Ovary (tissue), 10 donors: ENCODE measurements at places on chromosomes 6 and 20.

DNA sequence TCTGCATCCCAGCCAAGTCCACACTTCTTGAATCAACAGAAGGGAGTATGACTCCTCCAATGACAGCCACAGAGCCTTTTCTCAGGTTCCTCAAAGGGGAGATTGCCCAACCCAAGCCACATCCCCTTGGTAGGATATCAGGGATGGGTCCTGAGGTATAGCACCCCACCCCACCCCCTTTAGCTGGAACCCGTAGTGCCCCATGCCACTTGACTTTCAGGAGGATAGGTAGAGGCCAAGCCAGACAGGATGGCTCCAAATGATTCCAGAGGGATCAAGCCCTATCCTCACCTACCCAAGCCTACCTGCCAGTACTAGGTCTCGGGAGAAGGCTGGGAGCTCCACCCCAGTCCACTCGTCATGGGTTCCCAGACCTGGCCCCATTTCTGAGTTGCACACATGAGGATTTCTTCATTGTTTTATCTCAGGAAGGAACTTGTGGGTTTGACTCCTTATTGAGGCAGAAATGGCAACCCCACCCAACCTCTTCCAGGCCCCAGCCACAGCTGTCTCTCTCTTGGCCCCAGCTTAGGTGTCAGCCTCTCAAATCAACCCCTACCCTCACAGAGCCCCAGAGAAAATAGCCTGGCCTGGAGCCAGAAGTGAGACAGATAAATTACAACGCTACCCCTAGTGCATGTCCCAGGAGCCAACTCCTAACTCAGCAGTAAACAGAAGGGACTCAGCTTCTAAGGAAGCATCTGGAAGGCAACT, 3.6 kb downstream of the CCND3 start:
- peaks cover 10% of the 10 kb centered on the region for H3K4me1 ChIP-seq
- no peaks in the 10 kb centered on the region for H3K36me3 ChIP-seq

- no peaks in the 10 kb centered on the region for H3K36me3 ChIP-seq
- DNase-seq, result peak; percentile 13
- no peak overlapping the region for H3K27ac ChIP-seq
- no peaks in the 10 kb centered on the region for H3K27me3 ChIP-seq
- no peaks in the 10 kb centered on the region for H3K4me1 ChIP-seq
These were observed 95.4 kb downstream of the KHDC1L start for GRCh38 chr6:73129653-73130443.

DNA sequence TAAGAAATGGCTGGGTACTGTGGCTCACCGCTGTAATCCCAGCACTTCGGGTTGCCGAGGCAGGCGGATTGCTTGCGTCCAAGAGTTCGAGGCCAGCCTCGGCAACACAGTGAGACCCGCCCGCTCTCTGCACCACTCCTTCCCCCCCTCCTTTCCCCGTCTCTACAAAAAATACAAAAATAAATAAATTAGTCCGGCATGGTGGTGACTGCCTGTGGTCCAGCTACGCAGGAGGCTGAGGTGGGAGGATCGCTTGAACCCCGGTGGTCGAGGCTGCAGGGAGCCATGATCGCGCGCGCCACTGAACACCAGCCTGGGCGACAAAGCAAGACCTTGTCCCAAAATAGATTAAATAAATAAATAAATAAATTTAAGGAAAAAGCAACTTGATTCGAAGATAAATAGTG, 448 bp upstream of the RNF114 start:
- H3K4me3 ChIP-seq, result peak overlapping the region; percentile 89
- peak overlapping the region; percentile 80 for H3K27ac ChIP-seq
- no peak for DNase-seq
- H3K4me1 ChIP-seq, result peaks cover 19% of the 10 kb centered on the region
- H3K27me3 ChIP-seq, result no peaks in the 10 kb centered on the region

DNA sequence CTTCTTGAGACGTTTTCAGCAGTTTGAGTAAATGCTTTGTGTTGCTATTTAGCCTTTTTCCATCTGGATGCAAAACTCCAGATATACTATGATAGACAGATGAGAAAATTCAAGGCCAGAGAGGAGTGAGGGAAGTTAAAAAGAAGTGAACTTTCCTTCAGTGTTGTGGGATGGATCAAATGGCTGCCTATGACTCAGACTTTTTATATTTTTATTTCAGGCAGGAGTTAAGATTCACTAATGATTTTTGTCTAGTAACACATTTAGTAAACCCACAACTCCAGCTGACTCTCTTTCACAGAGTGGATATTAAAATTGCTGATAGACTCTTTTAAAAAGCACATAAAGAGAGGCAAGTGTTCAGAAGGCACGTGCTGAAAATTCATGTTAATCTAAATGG, 23.2 kb upstream of the PTCHD4 start:
- DNase-seq, result no peak
- no peak overlapping the region for H3K27ac ChIP-seq
- no peaks in the 10 kb centered on the region for H3K4me1 ChIP-seq
- H3K36me3 ChIP-seq, result no peaks in the 10 kb centered on the region
- no peak overlapping the region for H3K4me3 ChIP-seq

DNA sequence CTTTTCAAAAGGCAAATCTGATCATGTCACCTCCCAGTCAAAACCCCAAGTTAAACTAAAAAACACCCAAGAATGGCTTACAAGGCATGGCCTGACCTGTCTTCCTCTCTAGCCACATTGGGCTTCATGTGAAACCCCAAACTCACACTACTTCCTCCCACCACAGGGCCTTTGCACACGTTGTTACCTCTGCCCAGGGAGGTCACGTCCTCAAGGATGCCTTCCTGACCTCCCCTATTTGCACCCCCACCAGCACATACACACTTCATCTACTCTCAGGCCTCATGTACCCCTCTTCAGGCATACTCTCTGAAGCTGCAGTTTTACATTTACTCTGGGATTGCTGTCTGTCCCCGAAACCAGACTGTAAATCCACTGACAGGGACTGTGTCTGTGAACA, 6.1 kb downstream of the EZR start:
- no peak overlapping the region for H3K27ac ChIP-seq
- peaks cover 17% of the 10 kb centered on the region for H3K4me1 ChIP-seq
- H3K36me3 ChIP-seq, result no peaks in the 10 kb centered on the region
- DNase-seq, result no peak
- no peaks in the 10 kb centered on the region for H3K27me3 ChIP-seq

DNA sequence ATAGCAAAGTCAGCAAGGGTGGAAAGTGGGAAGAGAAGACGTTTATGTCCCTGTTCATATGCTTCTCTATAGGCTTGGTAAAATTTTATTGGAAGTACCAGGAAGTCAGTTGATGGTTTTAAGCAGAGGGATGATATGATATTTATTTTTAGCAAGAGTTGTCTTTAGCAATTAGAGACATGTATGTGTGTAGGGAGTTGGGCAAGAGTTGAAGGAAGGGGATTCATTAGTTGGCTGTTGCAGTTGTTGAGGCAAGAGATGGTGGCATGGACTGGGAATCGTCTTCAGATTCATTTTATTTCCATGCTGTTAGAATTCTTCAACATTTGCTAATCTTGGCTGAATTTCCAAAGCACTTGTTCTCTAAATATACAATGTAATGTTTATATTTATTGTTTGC, 85.6 kb downstream of the QKI start:
- no peak overlapping the region for H3K27ac ChIP-seq
- no peak for DNase-seq
- H3K4me1 ChIP-seq, result no peaks in the 10 kb centered on the region

- no peaks in the 10 kb centered on the region for H3K4me1 ChIP-seq
- H3K36me3 ChIP-seq, result no peaks in the 10 kb centered on the region
- H3K4me3 ChIP-seq, result no peak overlapping the region
- H3K27me3 ChIP-seq, result no peaks in the 10 kb centered on the region
These were observed 298.1 kb upstream of the CDYL start for GRCh38 chr6:4478098-4478497.
